Esophagus mucosa (tissue), 1 donor: ENCODE measurements at places on chromosomes 1 and 21. TPM values are rescaled to one million over a fixed set of nuclear protein-coding genes. Genes with fewer than 3 reads are reported as not detected.

PGLYRP4 gene
- total RNA-seq = 14.5 TPM

KCNA2 gene
- total RNA-seq = 1.2 TPM

DNA sequence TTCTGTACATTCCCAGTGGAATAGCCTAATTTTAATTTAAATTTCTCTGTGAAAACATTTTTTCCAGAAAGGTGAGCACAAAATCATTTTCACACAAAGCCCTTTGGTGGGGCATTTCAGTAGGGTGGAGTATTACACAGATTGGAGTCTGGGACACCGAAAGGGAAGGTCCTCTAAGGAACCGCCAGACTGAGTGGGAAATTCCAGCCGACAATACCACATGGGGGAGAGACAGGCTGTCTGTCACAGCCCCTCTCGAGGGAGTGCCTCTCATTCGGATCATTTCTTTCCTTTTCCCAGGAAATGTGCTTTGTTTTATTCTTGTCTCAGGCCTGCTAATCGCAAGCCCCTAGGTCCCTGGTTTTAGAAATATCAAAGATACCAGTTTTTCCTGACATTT is 150.6 kb upstream of the HOOK1 start:
- ATAC-seq = no peak

DNA sequence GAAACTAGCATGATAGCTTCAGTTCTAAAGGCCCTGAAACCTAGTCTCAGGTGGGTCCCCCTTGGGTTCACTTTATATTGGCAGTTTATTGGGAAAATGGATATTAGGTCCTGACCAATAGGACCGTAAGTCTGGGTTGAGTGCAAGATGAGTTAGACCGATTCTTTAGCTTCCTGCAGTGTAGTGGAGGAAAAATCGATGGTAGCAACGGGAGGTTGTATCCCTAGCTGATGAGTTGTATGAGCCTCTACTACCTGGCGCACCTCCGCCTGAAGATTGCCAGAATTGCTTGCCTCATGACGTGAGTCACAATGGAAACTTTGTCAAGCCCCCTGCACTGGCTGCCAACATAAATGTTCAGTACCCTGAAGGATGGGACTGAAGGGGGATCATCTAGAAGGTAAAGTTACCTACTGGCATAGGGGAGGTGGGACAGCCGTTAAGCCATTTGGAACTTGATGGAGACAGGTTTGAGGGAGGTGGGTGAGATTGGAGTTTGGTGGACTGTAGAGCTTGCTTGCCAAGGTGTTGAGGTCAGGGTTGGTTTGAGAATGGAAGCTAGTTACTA is 3.9 kb downstream of the RCC1 start:
- ATAC-seq = no peak

DNA sequence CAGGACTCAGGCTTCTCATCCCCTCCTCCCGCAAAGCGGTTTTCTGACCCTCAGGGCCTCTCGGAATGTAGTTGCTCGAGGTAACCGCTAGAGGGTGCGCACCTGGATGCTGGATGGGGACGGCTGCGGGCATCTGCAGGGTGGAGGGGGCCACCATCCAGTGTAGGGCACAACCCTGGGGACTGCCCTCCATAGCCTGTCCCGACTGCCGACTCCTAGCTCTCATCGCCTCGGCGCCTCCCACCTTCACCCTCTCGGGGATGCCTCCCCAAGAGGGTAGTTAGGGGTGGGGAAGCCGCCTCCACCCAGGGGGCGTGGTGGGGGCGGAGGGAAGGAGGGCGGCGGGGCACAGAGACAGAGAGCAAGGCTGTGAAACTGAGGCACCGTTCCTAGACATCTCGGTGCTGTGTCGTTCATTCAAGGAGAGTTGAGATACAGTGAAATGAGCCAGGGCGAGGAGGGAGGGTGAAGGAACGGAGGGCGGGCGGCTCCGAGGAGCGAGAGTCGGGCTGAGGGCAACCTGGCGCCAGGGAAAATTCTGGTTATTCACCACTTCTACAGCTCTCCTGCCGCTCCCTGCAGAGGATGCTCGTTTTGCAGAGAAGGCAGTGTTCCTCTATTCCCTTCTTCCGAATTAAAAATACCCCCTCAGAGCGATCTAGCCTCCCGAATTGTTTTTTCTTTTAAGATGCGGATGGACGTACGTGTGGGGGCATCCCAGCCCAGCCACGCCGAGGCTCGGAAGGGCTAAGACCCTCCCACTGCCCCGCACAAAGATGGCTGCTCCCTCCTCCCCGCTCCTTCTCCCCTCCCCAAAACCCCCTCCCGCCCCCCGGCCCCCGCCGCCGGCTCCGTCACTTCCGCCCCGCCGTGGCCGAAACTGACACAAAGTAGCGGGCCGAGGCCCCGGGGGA is at the start of gene ATP8B2:
TSS of gene ATP8B2 (plus strand) at position 857 of the 914 bp plus-strand sequence. CDS start 2,617 bp downstream, outside the sequence.
- ATAC-seq = peak; percentile 65

GRCh38 chr1:23960291-23961020 is 828 bp downstream of the PNRC2 start:
- no peak for ATAC-seq

GRCh38 chr1:64545118-64545843 is 75.4 kb downstream of the CACHD1 start:
- ATAC-seq = no peak

- peak; percentile 84 for ATAC-seq
Measured at GRCh38 chr1:143720087-143721023, 251.4 kb downstream of the FAM72C start.

DNA sequence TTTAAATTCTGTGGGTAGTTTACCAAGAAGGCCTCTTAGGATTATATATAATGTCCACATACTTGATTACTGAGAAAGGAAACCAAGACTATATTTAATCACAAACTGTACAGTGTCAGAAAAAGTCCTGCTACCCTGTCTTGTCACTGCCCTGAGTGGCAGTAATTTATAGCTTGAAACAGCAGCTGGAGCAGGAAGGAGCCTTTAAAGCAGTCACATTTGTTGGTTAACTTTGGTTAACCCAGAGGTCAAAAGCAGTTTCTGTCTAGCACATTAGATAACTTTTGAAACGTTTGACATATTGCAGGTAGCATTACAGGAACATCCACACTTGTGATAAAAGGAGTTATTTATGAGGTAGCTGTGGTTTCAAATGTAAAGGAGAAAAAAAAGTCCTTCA is 161.7 kb downstream of the ROR1 start:
- ATAC-seq = no peak
